Transverse colon (tissue), 4 donors: ENCODE measurements at places on chromosomes 7 and 10. TPM values are rescaled to one million over a fixed set of nuclear protein-coding genes. Genes with fewer than 3 reads are reported as not detected.

Gene C7orf57
- total RNA-seq: not detected

Gene CYP2E1
- 3.4 TPM for total RNA-seq

- DNase-seq: no peak
Observed at GRCh38 chr7:11141541-11141940, 167.9 kb downstream of the PHF14 start.

DNA sequence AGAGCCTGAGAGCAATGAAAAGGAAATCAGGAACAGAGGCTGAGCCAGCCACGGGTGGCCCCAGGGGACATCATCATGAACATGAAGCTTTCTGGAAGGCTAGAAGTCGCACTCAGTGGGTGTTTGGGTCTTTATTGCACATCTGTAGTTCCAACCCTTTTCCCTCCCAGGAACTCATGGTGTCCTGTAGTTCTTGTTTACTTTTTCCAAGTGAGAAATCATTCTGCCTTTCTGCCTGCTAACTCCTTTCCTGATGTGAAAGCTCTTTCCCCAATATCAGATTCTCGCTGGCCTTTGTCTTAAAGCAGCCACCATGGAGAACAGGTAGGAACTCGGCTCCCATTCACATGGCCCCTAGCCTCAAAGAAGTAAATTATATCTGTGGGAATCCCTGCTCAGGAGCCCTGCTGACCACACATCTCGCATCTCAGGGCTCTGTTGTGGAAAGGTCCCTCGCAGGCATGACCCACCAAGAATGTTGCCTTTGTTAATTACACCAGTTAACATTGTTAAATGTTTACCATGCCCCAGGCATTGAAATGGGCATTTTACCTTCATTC lies 542.7 kb downstream of the TNS3 start:
- no peak for DNase-seq

DNA sequence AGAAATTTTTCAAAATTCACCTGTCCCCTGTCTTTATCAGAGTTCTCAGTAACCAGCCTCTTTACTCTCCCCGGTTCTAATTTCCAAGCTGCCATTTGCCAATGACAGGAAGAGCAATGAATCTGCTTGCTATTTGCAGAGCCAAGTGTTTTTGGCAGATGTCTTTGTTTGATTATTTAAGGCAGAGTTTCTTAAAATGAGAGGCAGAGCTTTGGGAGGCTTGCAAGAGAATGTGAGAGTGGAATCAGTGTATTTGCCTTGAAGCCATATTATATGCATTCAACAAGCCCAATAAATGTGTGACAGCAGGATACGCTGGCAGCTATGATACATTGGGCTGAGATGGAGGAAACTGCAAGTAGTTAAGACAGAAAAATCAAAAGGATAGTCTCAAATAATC lies 196.5 kb downstream of the PHF14 start:
- DNase-seq: no peak

- DNase-seq: no peak
Observed at GRCh38 chr10:69774596-69774995, 27.1 kb upstream of the COL13A1 start.

- peak; percentile 57 for DNase-seq
Observed at GRCh38 chr10:99551158-99551557, 18.4 kb downstream of the NKX2-3 start.
